ENCODE measurements at places on chromosomes 2 and 18. TPM values are rescaled to one million over a fixed set of nuclear protein-coding genes. Genes with fewer than 3 reads are reported as not detected.

DNA sequence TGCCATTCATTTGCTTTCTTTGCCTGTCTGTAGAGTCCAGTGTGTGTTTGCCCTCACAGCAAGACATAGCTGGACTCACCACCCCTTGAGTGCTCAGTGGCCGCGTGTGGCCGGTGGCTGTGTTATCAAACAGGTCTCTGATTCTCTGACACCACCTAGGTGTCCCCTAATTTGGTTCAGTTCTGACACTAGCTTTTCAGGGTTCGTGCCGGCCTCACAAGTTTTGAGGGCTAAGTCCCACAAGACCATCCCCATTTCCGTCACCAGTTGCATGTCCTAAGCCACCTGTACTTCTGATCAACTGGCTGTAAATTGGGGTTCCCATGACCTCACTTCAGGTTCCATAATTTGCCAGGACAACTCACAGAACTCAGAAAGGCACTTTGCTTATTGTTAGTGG lies 23.5 kb downstream of the NCK2 start:
- no peak for DNase-seq
- H3K4me3 ChIP-seq, result no peak overlapping the region
- H3K27me3 ChIP-seq, result no peaks in the 10 kb centered on the region
- peaks cover 39% of the 10 kb centered on the region for H3K4me1 ChIP-seq
- no peak overlapping the region for H3K27ac ChIP-seq
- H3K36me3 ChIP-seq, result peaks cover 3% of the 10 kb centered on the region

GRCh38 chr2:190904640-190905261 lies 24.1 kb downstream of the GLS start:
- H3K36me3 ChIP-seq, result peaks cover 97% of the 10 kb centered on the region
- DNase-seq, result no peak
- no peak overlapping the region for H3K4me3 ChIP-seq

DNA sequence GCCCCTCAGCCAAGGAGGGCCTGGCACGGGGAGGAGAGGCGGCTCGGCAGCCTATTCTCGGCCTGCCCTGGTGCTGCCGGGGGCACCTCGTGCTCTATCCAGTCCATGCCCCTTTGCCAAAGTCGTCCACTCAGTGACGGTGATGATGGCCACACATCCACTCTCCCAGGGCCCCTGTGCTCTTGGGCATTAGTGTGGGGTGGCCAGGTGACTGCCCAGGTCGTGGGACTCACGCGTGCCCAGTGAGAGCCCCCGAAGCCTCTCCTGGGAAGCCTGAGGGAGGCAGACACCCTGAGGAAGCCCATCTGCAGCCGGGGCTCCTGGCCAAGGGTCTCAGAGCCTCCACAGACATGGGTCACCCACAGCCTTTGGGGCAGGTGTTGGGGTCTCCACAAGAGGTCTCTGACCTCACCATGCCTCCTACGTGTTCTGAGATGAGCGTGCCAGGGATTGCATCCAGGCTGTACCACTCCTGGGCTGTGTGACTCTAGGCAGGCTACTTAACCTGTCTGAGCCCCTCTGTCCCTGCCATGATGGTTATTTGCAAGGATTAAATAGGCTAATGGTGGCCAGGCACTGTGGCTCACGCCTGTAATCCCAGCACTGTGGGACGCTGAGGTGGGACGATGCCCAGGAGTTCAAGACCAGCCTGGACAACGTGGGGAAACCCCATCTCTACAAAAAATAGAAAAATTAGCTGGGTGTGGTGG lies 12.9 kb downstream of the RAMP1 start:
- peaks cover 62% of the 10 kb centered on the region for H3K4me1 ChIP-seq
- no peak for DNase-seq
- H3K4me3 ChIP-seq, result no peak overlapping the region
- H3K36me3 ChIP-seq, result no peaks in the 10 kb centered on the region

- H3K4me3 ChIP-seq, result no peak overlapping the region
- no peak for DNase-seq
- H3K4me1 ChIP-seq, result peaks cover 25% of the 10 kb centered on the region
- H3K36me3 ChIP-seq, result no peaks in the 10 kb centered on the region
- H3K27ac ChIP-seq, result no peak overlapping the region
These were observed 83.1 kb downstream of the BCL11A start for GRCh38 chr2:60470340-60470739.

DNA sequence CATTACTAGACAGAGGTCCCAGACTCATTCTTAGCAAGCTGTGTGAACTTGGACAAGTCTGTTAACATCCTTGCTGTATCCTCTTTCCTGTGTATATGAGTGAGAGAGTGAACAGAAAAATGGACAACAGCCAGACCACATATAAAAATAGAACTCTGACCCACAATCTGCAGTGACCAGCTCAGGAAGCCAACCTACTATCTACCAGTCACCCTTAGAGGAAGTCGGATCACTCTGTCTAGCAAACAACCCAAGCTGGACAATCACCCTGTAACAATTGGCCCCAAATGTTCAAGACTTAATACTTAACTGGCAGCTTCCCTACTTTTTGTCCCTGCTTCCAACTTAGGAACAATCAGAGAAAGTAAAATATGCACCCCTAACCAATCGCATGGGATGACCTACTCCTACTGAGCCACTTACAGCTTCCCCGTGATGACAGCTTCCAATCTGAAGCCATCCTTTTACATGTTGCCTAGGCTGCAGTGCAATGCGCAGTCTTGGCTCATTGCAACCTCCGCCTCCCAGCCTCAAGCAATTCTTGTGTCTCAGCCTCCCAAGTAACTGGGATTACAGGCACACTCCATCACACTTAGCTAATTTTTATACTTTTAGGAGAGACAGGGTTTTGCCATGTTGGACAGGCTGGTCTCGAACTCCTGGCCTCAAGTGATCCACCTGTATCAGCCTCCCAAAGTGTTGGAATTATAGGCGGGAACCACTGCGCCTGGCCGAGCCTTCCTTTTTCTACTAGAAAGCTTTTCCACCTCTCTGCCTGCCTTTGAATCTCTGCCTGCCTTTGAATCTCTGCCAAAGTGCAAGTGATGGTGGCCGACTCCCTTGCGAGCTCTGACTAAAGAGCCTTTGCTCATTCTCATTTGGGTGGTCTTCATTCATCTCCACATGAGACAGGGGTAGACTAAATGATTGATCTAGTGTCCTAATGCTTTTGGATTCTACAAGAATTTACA lies 158.3 kb upstream of the NDUFV2 start:
- H3K27ac ChIP-seq, result no peak overlapping the region
- DNase-seq, result no peak
- no peaks in the 10 kb centered on the region for H3K36me3 ChIP-seq
- H3K4me1 ChIP-seq, result no peaks in the 10 kb centered on the region
- no peak overlapping the region for H3K4me3 ChIP-seq

POTEJ gene
- 0.10 TPM for total RNA-seq

- no peaks in the 10 kb centered on the region for H3K36me3 ChIP-seq
- peak overlapping the region; percentile 81 for H3K27ac ChIP-seq
- H3K4me3 ChIP-seq, result no peak overlapping the region
- peak; percentile 73 for DNase-seq
- no peaks in the 10 kb centered on the region for H3K27me3 ChIP-seq
These were observed 46.0 kb downstream of the LRRFIP1 start for GRCh38 chr2:237673130-237674001.

RAB6C gene
- 0.11 TPM for total RNA-seq

ACVR1 gene
- total RNA-seq, result 23.9 TPM

SPIRE1 gene
- 35.8 TPM for total RNA-seq

DNA sequence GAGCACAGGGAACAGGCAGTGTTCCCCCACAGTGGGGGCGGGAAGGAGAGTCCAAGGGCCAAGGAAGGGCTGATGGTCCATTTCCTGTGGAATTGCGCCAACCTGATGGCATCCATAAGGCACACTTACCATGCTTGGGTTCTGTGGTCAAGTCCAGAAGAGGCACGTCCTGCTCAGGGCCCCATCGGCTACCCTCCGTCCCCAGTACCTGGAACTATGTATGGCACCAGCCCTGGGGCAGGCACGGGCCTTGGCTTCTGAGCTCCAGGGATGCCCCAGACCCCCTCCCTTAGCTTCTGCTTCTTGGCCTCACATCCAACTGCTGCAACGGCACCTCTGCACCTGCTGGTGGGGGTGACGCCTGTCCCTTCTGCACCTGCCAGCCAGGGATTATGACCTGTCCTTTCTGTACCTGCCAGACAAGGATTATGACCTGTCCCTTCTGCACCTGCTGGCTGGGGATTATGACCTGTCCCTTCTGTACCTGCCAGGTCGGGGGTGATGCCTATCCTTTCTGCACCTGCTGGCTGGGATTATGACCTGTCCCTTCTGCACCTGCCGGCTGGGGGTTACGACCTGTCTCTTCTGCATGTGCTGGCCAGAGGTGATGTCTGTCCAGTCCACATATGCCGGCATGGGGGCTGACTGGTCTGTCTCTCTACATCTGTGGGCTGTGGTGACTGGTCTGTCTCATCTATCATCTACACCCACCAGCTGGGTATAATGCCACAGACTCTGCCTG lies 45.4 kb upstream of the SNTG2 start:
- peaks cover 7% of the 10 kb centered on the region for H3K27me3 ChIP-seq
- DNase-seq, result no peak
- no peaks in the 10 kb centered on the region for H3K36me3 ChIP-seq
- no peak overlapping the region for H3K4me3 ChIP-seq
- no peaks in the 10 kb centered on the region for H3K4me1 ChIP-seq

- DNase-seq, result peak; percentile 37
- H3K36me3 ChIP-seq, result peaks cover 26% of the 10 kb centered on the region
- peaks cover 9% of the 10 kb centered on the region for H3K4me1 ChIP-seq
- no peak overlapping the region for H3K4me3 ChIP-seq
- H3K27ac ChIP-seq, result no peak overlapping the region
- H3K27me3 ChIP-seq, result no peaks in the 10 kb centered on the region
These were observed 150.0 kb downstream of the DYSF start for GRCh38 chr2:71603311-71603811.

AQP12A gene
- not detected for total RNA-seq

- no peaks in the 10 kb centered on the region for H3K27me3 ChIP-seq
- no peaks in the 10 kb centered on the region for H3K4me1 ChIP-seq
- H3K27ac ChIP-seq, result no peak overlapping the region
- no peak overlapping the region for H3K4me3 ChIP-seq
- no peaks in the 10 kb centered on the region for H3K36me3 ChIP-seq
These were observed 215.6 kb upstream of the POU3F3 start for GRCh38 chr2:104638190-104638858.

DNA sequence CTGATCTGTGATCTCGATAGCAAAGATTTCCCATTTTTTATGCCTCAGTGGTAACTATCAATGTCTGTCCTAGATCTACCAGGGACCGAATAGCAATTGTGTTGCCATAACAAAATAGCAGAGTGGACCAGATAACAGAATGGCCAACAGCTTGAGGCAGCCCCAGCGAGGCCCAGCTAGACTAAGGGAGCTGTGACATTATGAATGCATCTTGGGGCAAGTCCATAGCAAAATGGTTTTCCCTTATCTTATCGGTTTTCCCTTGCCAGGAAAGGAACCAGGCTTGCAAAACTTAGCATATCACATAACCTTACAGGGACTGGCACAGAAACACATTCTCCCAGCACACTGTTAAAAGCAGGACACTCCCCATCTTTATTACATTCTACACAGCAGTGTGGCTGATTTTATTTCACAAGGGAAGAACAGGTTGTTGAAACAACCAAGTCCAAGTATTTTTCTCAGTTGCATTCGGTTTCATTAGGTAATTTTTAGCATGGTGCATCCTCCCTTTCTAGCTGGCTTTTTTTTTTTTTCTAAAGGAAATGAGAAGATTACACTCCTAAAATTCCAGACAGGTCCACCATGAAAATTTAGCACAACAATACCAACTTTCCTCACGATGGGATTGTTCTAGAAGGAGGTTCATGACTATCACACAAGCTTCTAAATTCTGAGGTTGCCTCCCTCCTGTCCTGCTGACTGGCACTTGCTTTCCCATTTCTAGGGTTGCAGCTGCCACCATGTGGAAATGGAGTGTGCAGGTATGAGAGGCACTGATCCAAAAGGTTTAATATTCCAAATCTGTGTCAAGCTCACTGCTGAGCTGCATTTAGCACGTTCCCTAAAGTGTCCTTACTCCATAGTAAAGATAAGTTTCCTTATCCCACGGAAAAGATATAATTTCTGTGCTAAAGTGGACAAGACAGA lies 97.0 kb upstream of the SLC35G4 start:
- H3K4me1 ChIP-seq, result peaks cover 10% of the 10 kb centered on the region
- no peak overlapping the region for H3K4me3 ChIP-seq
- DNase-seq, result no peak

COLEC12 gene
- total RNA-seq, result 7.9 TPM

DNA sequence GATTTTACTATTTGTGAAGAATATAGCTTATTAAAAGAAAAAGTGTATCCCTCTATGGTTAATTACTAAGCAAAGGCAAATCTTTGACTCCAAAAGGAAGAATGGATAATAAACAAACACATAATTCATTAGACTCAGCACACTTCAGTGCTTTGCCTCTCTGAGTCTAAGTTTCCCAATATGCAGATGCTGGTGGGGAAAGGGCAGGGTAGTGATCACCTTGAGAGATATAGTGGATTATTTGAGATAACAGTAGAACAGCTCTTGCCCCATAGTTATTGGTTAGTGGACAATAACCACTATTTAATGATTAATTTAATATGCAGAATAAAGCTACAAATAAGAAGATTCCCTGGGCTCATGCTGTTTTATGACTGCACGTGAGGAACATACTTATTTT lies 98.2 kb upstream of the SLC8A1 start:
- H3K27me3 ChIP-seq, result no peaks in the 10 kb centered on the region
- H3K36me3 ChIP-seq, result no peaks in the 10 kb centered on the region
- no peak for DNase-seq
- H3K4me3 ChIP-seq, result no peak overlapping the region

DNA sequence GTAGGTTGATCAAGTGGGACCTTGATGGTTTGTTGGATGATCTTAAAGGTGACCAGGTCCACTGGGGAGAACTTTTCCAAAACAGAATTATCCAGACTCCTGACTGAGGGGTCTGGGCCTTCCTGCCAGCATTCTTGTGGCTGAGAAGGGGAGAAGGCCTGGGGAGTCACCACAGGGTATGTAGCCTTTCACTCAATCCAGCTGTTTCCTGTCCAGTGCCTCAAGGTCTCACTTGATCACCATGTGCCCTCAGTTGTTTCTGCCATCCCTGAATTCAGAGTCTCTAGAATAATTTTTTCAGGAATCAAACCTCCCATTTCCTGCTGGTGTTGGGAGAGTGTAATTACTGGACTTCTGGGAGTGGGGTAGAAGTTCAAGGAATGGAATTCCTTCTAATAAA lies 54.4 kb upstream of the TANC1 start:
- H3K36me3 ChIP-seq, result no peaks in the 10 kb centered on the region
- DNase-seq, result no peak
- peaks cover 9% of the 10 kb centered on the region for H3K4me1 ChIP-seq

GRCh38 chr2:238308177-238308576 lies 12.1 kb upstream of the TRAF3IP1 start:
- no peak overlapping the region for H3K4me3 ChIP-seq
- H3K4me1 ChIP-seq, result no peaks in the 10 kb centered on the region
- no peaks in the 10 kb centered on the region for H3K27me3 ChIP-seq
- no peak overlapping the region for H3K27ac ChIP-seq
- H3K36me3 ChIP-seq, result no peaks in the 10 kb centered on the region

- no peaks in the 10 kb centered on the region for H3K27me3 ChIP-seq
- DNase-seq, result no peak
- no peak overlapping the region for H3K4me3 ChIP-seq
- H3K4me1 ChIP-seq, result peaks cover 20% of the 10 kb centered on the region
- H3K36me3 ChIP-seq, result no peaks in the 10 kb centered on the region
These were observed 17.0 kb downstream of the ANKRD29 start for GRCh38 chr18:23645568-23646175.
